ENCODE measurements at places on chromosomes 13 and 19.

DNA sequence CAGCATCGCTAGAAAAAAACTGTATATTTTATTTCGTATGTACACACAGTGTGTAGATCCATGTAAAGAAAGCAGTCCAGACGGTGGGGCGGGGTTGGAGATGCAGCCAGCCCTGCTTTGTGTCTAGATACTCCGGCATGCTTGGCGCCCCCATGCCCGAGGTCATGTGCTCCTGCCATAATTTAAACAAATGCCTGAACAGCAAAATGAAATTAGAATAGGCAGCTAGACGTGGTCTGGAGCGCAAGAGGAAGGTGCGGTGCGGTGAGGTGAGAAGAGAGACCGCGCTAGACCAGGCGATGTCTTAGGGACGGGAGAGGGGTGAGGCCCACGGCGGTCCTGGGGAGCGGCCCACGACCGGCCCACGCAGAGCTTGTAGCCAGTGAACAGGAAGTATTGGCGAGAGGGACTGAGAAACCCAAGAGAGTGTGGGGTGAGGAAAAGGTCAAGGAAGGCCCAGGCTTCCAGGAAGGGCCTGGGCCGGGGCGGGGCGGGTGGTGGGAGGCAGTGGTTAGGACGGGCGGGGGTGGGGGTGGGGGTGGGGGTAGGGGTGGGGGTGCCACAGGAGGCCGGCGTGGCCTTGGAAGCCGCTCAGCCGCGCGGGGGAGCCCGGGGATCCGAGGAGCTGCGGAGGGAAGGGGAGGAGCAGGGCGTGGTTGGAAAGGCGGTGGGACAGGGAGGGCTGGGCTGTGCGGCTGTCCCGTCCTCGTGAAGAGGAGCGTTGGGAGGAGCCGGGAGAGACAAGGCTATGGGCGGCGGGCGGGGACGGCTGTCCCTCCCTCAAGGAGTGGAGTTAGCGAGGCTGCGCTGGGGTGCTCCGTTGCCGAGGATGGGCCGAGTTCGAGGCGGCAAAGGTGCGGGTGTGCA is 254.7 kb upstream of the SGCG start:
- no peak for DNase-seq

DNA sequence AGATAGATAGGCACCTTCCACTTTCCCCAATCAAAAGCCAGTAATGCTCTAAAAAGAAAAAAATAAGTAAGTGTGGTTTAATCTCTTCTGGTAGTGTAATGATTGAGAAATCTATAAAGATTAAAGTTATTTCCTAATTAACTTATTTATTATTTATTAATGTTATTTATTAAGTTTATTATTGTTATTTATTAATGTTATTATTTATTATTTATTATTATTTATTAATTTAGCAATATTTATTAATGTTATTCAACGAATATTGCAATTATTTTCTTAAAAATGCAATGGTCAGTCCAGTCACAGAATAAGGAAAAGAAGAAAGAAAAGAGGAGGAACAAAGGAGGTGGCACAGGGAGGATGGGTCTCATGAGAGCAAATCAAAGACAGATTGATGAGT is 100.7 kb downstream of the FREM2 start:
- no peak for DNase-seq

DNA sequence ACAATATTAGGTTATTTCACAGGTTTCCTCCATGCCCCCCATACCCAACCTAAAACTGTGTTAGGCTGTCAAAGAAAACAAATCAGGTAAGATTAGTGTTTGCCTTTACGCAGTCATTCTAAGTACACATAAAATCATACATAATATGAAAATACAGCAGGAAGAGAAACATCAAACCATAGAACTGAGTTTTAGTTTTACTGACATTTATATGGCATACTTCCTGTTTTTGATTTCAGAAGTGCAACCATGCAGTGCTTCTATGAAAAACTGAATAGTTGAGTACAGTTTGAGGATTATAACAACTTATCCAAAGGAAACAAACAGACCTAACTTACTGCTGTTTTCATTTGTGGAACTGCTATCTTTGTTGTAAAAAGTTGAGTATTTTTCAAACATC is 91.3 kb downstream of the KCNRG start:
- DNase-seq, result no peak

DNA sequence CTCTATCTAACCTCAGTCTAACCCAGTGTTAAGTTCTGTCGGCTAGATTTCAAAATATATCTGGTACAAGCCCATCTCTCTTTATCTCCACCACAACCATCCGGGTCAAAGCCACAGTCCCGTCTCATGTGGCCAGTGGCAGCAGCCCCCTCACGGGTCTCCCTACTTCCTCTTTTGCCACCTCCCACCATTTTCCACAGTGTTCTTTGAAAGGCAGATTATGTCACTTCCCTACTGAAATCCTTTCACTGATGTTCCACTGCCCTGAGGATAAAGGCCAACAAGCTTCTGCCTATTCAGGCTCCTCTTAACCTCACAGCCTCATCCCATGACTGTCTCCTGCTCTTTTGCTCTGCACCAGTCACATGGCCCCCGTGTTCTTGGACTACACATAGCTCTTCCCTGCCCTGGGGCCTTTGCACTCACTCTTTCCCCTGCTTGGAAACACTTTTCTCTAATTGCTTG is 117.2 kb downstream of the UBL3 start:
- DNase-seq, result no peak

- no peak for DNase-seq
Measured at GRCh38 chr13:110486061-110486715, 75.3 kb downstream of the RAB20 start.

GRCh38 chr19:15280915-15281683 is 48.9 kb upstream of the EPHX3 start:
- DNase-seq, result no peak

DNA sequence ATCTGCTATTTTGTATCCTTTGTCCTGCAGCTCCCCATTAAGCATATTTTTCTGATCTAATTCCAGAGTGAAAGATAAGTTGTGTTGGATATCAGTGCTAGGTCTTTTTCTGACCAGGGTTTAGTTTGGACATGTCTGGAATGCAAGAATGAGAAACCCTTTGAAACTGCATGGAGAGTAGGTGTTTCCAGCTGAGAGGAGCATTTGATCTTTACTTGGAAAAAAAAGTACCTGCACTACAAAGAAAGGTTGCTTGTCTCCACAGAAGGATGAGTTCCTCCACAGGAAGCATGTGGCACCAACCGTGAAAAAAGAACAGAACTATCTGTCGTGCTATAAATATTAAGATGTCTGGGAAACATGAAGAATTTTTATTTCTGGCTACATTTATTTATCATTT is 36.6 kb upstream of the MED4 start:
- no peak for DNase-seq

- DNase-seq, result no peak
Measured at GRCh38 chr13:45954836-45955800, 97.4 kb downstream of the ZC3H13 start.

GRCh38 chr19:42091742-42092141 is 15.8 kb downstream of the ZNF574 start:
- DNase-seq, result no peak

- no peak for DNase-seq
Measured at GRCh38 chr19:4582980-4583842, 23.7 kb upstream of the SEMA6B start.

DNA sequence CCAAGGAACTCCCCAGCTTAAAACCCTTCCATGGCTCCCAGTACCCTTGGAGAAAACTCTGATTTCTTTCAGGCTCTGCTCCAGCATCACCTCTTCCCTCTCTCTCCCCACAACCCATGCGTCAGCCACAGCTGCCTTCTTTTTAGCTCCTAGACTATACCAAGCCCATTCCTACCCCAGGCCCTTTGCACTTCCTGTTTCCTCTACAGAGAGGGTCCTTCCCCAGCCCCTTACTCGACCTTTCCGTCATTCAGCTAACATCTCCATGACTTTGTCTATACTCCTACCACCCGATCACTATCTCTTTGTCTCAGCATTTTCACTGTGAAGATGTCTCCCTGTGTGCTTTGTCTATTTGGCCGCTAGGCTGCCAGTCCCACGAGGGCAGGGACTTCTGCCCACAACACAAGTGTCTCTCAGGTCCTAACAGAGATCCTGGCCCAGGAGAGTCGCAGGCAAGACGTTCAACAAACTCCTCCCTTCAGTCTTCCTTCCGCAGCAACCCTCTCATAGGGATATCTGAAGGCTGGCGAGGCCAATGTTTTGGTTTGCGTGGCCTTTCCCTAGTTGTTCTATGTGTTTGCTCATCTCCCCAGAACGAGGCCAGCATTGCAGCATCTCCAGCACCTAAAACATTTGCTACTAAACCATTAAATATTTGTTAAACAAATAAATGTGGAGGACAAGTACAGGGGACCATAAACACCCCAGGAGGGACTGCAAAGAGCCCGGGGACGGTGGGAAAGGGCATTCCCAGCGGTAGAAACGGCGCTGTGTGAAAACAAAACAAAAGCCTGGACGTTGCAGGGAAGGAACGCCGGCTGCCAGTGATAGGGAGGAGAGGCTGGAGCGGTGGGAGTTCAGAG is 816 bp downstream of the CCNP start:
- no peak for DNase-seq

DNA sequence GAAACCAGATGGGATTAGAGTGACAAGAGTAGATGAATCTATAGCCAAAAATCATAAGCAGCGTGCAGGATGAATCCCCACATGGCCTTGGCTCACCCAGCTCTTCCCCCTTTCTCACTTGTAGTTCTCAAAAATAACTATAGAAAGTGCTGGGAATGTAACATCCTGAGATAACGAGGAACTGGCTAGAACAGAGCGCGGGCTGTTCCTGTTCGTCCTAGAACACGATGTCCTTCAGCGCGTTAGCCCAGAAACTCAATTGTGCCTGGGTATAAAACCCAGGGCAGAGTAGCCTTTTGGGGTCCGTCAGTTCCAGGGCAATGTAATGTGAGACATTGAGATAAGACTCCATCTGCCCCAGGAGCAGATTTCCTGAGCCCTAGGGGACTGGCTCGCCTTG is 326.2 kb downstream of the TSHZ3 start:
- DNase-seq, result no peak

GRCh38 chr19:33813391-33814101 is 16.9 kb downstream of the KCTD15 start:
- DNase-seq, result no peak

- no peak for DNase-seq
Measured at GRCh38 chr13:64457976-64458375, 2772.2 kb downstream of the PCDH9 start.

- DNase-seq, result no peak
Measured at GRCh38 chr19:1354970-1355567, 28.6 kb upstream of the NDUFS7 start.

- DNase-seq, result no peak
Measured at GRCh38 chr13:30798776-30799355, 63.5 kb downstream of the ALOX5AP start.

DNA sequence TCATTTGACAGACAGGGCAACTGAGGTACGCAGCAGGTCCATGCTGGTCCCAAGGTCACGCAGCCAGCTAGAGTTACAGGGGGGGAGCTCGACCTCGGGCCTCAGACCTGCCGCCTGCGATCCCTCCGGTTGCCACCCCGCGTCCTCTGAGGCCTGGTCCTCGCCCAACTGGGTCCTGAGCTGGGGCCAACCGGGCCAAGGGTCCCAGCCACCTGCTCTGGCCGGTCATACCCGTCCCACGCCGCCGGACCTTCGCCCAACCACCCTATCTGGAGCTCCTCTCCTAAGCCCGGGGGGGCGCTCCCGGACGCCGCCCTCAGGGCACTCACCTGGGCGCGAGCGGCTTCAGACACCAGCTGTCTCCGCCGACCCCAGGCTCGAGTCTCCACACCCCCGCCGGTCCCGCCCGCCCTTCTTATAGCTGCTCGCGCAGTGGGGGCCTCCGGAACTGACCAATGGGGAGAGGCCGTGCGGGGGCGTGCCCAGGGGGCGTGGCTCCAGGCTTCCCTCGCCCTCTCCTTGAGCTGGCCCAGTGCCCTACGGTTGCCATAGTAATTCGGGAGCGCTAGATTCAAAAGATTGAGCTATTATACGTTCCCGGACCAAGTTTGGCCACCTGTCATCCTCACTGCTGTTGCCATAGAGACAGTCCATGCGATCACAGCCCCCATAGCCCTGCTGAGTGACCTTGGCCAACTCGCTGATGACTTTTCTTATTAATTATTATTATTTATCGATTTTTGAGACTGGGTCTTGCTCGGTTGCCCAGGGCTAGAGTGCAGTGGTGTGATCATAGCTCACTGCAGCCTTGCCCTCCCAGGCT is at the start of gene PLIN5:
PLIN5 (minus strand) TSS at position 389 of the 823 bp plus-strand sequence. CDS start 1,150 bp downstream, outside the sequence.
- DNase-seq, result no peak

- no peak for DNase-seq
Measured at GRCh38 chr19:6412447-6413091, 12.0 kb downstream of the KHSRP start.

- no peak for DNase-seq
Measured at GRCh38 chr19:19711306-19711933, 21.5 kb downstream of the ZNF14 start.

DNA sequence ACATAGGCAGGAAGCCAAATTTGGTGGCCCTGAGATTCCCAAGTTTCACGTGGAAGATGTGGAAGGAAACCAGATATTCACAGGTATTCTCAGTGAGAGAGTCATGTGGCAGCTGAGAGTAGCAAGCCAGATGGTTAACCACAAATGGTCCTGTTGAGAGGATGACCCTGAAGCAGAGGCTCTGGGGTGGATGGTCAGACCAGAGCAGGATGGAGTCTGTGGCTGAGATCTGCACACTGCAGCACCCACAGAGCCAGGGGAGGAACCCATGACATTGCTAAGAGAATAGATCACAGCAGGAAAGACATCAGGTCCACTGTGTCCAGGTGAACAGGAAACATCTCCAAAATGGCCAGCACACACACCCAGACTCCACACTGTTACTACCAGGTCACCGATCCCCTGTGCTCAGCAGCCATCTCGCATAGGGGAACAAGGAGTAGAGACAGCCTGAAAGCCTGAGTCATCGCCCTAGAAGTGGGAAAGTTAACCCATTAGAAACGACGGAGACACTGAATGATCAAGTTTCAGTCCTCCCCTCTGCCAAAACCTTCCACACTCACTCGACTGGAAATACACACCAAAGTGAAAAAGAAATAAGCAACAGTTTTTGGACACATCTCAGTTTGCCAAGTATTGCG is 160.0 kb downstream of the RBM26 start:
- no peak for DNase-seq

- no peak for DNase-seq
Measured at GRCh38 chr13:23723471-23723870, 153.3 kb downstream of the TNFRSF19 start.

DNA sequence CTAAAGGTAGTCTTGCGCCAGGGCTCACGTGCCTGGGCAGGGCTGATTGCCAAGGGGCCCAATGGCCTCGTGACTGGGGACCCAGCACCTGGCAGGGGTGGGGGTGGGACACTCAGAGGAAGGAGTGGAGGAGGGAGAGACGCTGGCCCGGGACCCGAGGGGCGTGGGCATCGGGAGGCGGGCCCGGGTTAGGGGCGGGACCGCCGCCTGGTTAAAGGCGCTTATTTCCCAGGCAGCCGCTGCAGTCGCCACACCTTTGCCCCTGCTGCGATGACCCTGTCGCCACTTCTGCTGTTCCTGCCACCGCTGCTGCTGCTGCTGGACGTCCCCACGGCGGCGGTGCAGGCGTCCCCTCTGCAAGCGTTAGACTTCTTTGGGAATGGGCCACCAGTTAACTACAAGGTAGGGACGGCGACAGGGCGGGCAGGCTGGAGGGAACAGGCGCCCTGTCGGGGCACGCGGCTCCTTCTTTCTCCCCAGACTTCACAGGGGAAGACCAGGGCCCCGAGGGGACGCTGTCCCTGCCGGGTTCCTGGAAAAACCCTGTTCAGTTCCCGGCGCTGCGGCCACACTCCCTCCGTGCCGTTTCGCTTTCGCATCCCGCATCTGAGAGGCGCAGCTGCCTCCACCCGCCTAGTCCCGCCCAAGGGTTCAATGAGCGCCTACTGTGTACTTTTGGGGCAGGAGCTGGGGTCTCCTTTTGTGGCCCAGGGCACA is at the start of gene IFI30:
IFI30 (plus strand) TSS at position 242 of the 717 bp plus-strand sequence; CDS start at position 271, 29 bp downstream.
- DNase-seq, result no peak

All from Panc1 (cell line).